ENCODE measurements at places on chromosomes 11 and 22. TPM values are rescaled to one million over a fixed set of nuclear protein-coding genes. Genes with fewer than 3 reads are reported as not detected.

Gene CRYBB1
- total RNA-seq: 2,103 TPM

Gene FOLH1
- 11.5 TPM for total RNA-seq

Gene APOA1
- total RNA-seq: 0.60 TPM

Gene OR8A1
- not detected for total RNA-seq

Gene KIF18A
- 8.7 TPM for total RNA-seq

Gene DRD4
- 1.2 TPM for total RNA-seq

Gene LINC01488
- 0.38 TPM for total RNA-seq

Gene OR6A2
- 0.55 TPM for total RNA-seq

Gene BBS1
- 146 TPM for total RNA-seq

Gene GNG3
- 3.0 TPM for total RNA-seq

Gene SLC17A6
- total RNA-seq: 13.5 TPM

Gene ARSA
- 17.3 TPM for total RNA-seq

Gene CSNK2A3
- total RNA-seq: 4.7 TPM

Gene DEFB131B
- not detected for total RNA-seq

Gene SLC22A12
- total RNA-seq: not detected

Gene KCNA4
- 6.5 TPM for total RNA-seq

Gene PGR
- 0.49 TPM for total RNA-seq

Gene GDPD4
- total RNA-seq: not detected

Gene MYEOV
- not detected for total RNA-seq

Gene HINFP
- total RNA-seq: 24.4 TPM

Gene OR10D3
- total RNA-seq: not detected

Gene JAML
- 3.3 TPM for total RNA-seq

Gene FCHSD2
- total RNA-seq: 46.3 TPM

Gene DEUP1
- 1.3 TPM for total RNA-seq

Gene OR2AG1
- total RNA-seq: not detected

Gene PKDREJ
- total RNA-seq: 0.05 TPM

Gene OR52E8
- not detected for total RNA-seq

Gene SPI1
- total RNA-seq: 5.4 TPM

Gene CHRM1
- 0.71 TPM for total RNA-seq

Gene PHOX2A
- not detected for total RNA-seq

Gene NNMT
- total RNA-seq: 2.1 TPM

Gene B4GALNT4
- 71.6 TPM for total RNA-seq

Gene ZNF74
- 37.7 TPM for total RNA-seq

Gene POU2AF2
- not detected for total RNA-seq

Gene IRAG1
- total RNA-seq: 21.2 TPM

Gene HTR3B
- total RNA-seq: not detected

Gene UBQLNL
- 1.2 TPM for total RNA-seq

Gene VPREB1
- 0.66 TPM for total RNA-seq

Gene FGF3
- total RNA-seq: not detected

Gene CCDC188
- total RNA-seq: 1.4 TPM

Gene PRR33
- total RNA-seq: 0.16 TPM

Gene CCDC87
- 0.38 TPM for total RNA-seq

Gene F2
- not detected for total RNA-seq

Gene GLB1L3
- total RNA-seq: 0.71 TPM

Gene HTATIP2
- 2.6 TPM for total RNA-seq

Gene PHLDA2
- not detected for total RNA-seq

All from camera-type eye (tissue), 1 donor.